ENCODE measurements at places on chromosomes 6 and 20. TPM values are rescaled to one million over a fixed set of nuclear protein-coding genes. Genes with fewer than 3 reads are reported as not detected.

LY6G6C gene
- under 0.01 TPM for total RNA-seq

FOXF2 gene
- 0.28 TPM for total RNA-seq

HBS1L gene
- 111 TPM for total RNA-seq

SNX14 gene
- 151 TPM for total RNA-seq

DIDO1 gene
- total RNA-seq, result 41.8 TPM

NMBR gene
- total RNA-seq, result 0.28 TPM

STMND1 gene
- total RNA-seq, result not detected

PDRG1 gene
- total RNA-seq, result 3.7 TPM

GPSM3 gene
- total RNA-seq, result 1.5 TPM

SIRPG gene
- not detected for total RNA-seq

LPA gene
- total RNA-seq, result under 0.01 TPM

MOCS3 gene
- total RNA-seq, result 7.9 TPM

SEL1L2 gene
- not detected for total RNA-seq

GCNT2 gene
- total RNA-seq, result 0.19 TPM

KCNK16 gene
- not detected for total RNA-seq

KIAA1586 gene
- 19.2 TPM for total RNA-seq

FHL5 gene
- not detected for total RNA-seq

MBOAT1 gene
- 6.3 TPM for total RNA-seq

ENPP5 gene
- 5.6 TPM for total RNA-seq

CLDN20 gene
- total RNA-seq, result not detected

PBOV1 gene
- total RNA-seq, result not detected

KCNQ2 gene
- 0.19 TPM for total RNA-seq

BCL2L1 gene
- 83.4 TPM for total RNA-seq

EYS gene
- total RNA-seq, result under 0.01 TPM

SEC63 gene
- 18.6 TPM for total RNA-seq

Measured in regular cardiac myocyte (primary cell).